ENCODE measurements at places on chromosomes 11 and 22.

GRCh38 chr11:129739339-129739738 lies 76.3 kb upstream of the TMEM45B start:
- no peak for DNase-seq

DNA sequence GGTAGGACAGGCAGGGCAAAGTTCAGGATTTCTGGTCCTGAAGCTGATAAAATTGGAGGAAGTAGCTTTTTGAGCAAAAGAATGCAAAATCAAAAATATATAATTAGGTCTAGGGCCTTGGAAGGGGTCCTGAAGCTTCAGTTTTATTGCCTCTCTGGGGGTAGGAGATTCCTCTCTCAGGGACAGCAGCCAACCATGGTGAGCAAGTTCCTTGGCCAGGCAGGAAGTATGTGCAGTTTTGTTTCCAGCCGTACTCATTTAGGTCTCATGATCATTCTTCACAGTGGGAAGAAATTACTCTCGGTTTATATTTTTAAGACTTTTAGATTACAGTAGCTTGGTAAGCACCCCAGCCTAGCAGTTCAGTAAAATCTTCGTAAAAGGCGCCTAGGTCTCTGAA lies 2.9 kb upstream of the RAB38 start:
- DNase-seq, result no peak

DNA sequence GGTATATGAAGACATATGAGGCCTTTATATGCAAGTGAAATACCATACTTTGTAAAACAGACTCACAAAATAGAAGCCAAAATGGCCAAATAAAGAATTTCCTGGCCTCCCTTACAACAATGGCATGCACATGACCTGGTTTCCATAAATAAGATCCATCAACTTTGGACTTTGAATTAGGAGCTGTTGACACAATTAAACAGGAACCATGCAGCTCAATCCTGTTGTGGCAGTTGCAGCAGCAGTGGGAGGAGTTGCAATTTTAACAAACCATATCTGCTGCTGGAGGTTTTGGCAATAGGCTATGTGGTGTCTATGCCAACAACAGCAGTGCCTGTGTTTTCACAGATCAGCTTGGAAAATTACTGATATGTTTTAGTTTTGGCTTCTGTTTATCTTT lies 818.6 kb downstream of the FAM181B start:
- no peak for DNase-seq

GRCh38 chr22:44212936-44213335 lies 32.2 kb downstream of the PARVG start:
- DNase-seq, result no peak

Data from activated CD4-positive, alpha-beta T cell treated with anti-CD3 and anti-CD28 coated beads, Interleukin-2, amount 10 ng/mL, durations not matched to agents 24 days and 14 days (primary cell).